Activated CD8-positive, alpha-beta memory T cell treated with anti-CD3 and anti-CD28 coated beads for 48 hours (primary cell): ENCODE measurements at places on chromosomes 13 and 19.

- no peak for DNase-seq
Measured at GRCh38 chr13:100484702-100485101, 103.9 kb downstream of the GGACT start.

- no peak for DNase-seq
Measured at GRCh38 chr19:4581666-4582553, 22.4 kb upstream of the SEMA6B start.

DNA sequence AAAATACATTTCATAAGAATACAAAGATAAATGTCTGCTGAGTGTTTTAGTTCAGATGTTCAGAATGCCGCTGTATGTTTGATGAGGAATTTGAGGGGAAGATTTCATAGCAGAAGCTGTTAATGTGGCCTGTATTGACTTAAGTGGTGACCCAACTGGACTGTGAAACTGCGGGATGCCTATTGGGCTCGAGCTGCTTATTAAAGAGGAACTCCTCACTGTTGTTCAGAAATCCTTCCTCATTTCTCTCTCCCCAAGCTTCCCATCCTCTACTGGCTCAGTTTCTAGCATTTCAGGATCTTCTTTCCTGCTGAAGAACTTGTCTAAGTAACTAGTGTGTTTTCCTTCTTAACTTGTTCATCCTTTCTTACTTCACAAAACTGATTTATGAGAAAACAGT, 20.4 kb downstream of the DGKH start:
- DNase-seq, result no peak

GRCh38 chr19:41951686-41952172, 7.4 kb downstream of the RABAC1 start:
- peak; percentile 63 for DNase-seq

- no peak for DNase-seq
Measured at GRCh38 chr13:97627566-97627965, 193.6 kb downstream of the RAP2A start.

- no peak for DNase-seq
Measured at GRCh38 chr19:2252055-2252796, 3.1 kb downstream of the AMH start.

GRCh38 chr19:10553087-10553667, 9.5 kb downstream of the ATG4D start:
- no peak for DNase-seq

- no peak for DNase-seq
Measured at GRCh38 chr19:55579766-55580621, 654 bp downstream of the ZNF579 start.

DNA sequence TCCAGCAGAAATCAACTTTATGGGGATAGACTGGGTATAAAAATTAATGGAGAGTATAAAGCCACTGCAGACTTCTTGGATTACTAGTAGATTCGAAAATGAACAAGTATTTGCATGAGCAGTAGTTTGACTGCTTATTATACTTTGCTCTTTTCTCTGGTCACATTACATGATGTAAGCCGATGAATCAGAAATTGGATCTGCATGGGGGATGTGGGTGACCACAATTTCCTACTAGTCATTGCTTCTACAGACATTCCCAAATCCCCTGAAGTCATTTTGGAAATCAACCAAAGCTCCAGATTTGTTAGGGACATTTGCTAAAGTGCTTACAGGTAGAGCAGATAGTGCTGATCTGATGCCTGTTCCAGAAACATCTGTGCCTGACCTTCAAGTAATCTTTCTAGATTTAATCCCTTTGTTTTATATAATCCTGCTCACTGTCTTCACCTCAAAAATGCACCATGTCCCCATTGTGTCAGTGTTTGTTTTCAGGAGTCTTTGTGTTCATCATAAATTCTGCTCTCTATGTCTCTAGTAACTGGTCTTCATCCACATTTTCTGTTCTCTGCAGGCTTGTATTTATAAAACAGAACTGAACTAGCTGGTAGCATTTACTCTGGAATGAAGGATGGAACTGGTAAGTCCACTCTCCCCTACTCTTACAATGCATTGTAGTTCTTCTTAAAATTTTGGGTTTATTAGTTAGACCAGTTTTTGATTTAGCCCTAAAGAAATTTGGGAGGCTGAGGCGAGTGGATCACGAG, 201.5 kb upstream of the CSNK1A1L start:
- DNase-seq, result no peak

DNA sequence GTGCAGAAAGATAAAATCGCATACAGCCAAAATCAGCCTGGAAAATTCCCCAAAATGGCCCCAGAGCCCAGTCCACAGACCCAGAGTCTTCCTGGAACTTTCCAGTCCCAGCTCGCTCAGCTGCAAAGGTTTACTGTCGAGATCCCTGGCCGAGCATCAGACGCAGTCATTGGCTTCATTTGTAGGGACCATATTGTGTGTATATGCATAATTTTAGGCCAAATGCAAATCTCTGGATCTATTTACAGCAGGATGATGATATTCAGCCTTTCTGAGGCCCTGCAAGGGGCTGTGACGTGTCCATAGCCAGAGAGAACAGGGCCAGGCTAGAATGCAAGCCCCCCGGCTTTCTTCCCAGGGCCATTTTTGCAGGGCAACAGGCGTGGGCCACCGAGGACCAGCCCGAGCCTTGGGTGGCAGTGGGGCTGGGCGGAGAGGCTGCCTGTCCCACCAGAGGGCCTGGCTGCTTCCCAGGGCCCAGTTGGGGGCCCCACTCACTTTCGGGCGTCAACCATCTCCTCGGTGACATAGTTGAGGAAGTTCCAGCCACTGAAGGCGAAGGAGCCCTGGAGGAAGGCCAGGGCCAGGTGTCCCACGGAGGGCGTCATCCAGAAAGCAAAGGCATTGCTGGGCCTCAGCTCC, 13.7 kb downstream of the SLC7A10 start:
- DNase-seq, result no peak

- no peak for DNase-seq
Measured at GRCh38 chr13:67857581-67858310, 627.6 kb upstream of the PCDH9 start.

DNA sequence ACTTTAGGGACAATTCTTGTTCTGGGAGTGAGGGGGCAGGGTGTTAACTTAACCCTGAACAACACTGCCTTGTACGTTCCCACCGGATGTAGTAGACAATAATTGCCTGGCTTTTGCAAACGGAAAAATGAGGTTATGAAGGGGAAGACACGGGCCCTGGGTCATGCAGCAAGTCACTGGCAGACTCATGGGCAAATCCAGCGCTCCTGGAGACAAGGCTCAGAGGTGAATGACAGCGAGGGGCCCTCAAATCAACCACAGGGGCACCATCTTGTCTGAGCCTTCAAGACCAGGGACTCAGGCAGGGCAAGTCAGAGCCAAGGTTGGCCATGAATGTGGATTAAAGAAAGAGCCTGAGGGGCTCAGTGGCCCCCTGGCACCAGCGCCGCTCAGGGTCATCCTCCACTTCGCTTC, 2.8 kb downstream of the RASA3 start:
- DNase-seq, result no peak

DNA sequence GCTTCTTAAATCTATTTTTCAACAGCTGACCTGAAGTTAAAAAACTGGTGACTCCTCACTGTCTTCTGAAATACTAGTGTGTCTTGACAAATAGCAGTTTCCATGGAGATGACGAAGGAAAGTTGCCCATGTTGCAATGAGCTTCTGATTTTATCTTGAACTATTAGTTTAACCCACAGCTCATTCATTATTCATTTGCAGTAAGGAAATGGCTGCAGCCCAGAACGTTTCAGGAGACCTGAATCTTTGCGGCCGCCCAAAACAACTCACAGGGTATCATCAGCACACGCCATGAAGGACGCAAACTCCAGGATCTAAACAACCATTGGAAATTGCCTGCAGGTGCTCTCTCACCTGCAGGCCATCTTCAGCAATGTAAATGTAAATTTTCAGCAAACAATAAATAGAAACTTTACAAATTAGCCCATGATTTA, 142.5 kb downstream of the DCLK1 start:
- no peak for DNase-seq
